ENCODE measurements at places on chromosomes 2 and 18. TPM values are rescaled to one million over a fixed set of nuclear protein-coding genes. Genes with fewer than 3 reads are reported as not detected.

Gene EFR3B
- total RNA-seq: 6.1 TPM

GRCh38 chr2:46985512-46985911 is 69.9 kb upstream of the MCFD2 start:
- no peak for DNase-seq

DNA sequence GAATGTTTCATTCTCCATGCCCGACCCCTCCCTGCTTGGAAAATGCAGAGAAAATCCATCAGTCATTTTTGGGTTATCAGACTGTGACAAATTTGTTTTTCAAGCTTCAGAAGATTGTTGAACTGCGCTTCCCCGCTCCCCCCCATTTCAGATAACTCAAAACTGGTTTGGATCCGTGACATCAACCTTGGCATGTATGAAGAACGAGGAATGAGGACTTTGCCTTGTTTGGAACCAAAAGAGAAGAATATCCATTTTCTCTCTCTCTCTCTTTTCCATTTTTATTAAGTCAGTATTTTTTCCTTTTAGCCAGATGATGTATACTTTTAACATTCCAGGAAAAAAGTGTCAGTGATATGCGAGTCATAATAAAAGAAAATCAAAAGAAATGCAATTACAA is 171.6 kb downstream of the BCL2 start:
- peak; percentile 73 for DNase-seq

DNA sequence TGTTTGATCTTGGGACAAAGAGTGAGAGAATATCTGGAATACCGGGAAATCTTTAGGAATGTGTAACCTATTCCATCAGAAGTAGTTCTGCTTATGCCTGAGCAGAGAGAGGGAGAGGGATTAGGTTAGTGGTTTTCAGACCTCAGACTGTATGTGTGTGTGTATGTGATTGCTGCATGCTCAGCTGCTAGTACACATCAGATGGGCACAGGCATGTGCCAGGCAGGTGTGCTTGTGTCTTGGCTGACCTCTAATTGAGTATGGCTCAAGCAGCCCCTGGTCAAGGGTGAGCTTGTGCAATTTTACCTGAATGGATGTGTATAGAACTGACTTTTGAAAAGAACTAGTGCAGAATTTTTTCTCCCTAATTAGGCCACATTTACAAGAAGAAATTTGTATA is 91.2 kb downstream of the INSIG2 start:
- peak; percentile 5 for DNase-seq

DNA sequence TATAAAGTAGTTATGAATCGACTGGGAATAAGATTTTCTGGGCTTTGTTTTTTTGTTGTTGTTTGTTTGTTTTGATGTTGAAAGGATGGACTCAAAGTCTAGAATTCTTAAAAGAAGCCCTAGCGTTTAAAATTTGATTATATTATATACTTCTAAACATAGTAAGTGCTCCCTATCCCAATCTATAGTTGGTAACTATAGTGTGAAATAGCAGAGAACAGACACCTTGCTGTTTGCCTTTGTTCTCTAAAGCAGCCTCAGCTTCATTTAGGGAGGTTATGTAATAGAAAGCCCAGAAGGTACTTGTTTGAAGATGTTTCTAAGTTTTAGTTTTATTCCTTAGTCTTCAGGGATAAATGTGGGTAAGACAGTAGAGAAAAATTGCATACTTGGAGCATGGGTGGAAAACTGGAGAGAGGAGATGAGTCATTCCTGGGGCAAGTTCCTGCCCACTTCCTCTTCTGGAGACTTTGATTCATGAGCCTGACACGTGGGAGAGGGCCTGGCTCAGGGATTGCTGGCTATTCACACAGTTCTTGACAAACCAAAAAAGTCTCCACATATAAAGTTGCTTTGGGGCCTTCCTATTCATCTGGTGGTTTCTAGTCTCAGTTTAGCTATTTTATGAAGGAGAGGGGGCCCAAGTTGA is 131.9 kb downstream of the MYO1B start:
- peak; percentile 40 for DNase-seq

Gene LIPG
- total RNA-seq: 2.9 TPM

DNA sequence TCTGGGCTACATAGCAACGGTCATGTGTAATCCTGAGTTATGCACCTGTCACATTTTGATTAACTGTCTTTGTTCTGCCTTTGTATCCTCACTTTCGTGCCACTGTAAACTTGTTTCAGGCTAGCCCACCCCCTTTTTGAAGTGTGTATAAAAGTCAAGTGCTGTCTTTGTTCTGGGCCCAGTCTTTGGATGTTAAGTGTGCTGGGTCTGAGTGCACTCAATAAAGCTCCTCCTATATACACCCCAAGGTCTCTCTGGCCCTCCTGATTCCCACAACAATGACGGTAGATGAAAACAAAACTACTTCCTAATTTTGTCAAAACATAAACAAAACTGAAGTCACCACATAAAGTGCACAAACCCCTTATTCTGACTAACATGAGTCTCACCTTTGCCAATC is 633.4 kb downstream of the DSC3 start:
- DNase-seq: no peak

- no peak for DNase-seq
Measured at GRCh38 chr2:1674766-1675397, 69.4 kb downstream of the PXDN start.

Gene C1GALT1C1L
- total RNA-seq: not detected

DNA sequence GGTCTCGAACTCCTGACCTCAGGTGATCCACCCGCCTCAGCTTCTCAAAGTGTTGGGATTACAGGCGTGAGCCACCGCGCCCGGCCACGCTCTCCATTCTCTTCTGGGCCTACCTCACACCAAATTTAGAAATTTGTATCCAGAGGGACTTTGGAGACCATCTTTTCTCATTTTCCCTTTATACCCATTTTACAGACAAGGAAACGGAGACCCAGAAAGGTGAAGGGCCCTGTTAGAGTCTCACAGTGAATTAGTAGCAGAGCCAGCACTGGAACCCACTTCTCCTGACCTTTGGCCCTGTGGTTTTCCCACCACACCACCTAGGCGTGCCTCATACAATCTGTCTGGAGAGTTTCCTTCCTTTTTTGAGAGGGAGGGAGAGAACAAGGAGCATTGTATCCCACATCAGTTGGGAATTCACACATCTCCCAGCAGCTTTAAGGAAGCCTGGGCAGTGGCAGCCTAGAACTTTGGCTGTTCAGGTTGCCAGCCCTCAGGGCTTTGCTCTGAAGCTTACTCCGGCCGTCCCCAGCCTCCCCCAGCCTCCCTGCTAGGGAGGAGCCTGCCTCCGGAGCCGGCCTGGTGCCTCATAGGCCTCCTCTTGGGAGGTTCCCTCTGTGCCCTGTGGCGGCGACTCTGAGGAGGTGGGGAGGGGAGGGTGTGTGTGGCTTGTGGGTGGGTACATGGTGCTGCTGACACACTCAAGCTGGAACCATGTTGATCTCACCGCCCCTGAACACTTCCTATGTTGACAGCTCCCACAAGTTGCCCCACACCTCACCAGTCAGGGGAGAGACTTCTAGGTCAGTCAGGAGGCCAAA is 13.8 kb downstream of the FOSL2 start:
- no peak for DNase-seq

Gene MEIS1
- total RNA-seq: 72.7 TPM

DNA sequence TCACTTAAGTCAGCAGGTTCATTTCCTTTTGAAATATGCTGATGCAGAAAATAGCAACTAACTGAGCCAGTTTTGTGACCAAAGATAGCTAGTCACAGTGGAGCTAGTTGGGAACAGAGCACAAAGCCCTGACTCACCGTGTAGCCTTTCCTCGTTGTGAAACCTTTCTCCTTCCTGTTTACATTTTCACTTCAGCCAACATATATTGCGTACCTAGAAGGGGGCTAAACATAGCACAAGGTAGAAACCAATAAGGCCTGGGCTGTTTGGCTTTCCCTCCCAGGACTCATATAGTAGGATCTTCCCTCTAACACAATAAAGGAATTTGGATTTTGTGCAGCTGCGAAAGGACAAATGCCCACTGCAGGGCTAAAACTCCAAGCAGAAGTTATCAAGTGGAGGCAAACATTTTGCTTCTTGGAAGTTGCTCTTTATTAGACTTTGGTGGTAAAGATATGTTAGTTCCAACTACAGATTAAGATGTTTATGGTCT is 24.5 kb upstream of the LPIN2 start:
- no peak for DNase-seq

Gene DNER
- total RNA-seq: 1.3 TPM

Gene SERTAD2
- total RNA-seq: 15.6 TPM

Gene APCDD1
- 31.2 TPM for total RNA-seq

DNA sequence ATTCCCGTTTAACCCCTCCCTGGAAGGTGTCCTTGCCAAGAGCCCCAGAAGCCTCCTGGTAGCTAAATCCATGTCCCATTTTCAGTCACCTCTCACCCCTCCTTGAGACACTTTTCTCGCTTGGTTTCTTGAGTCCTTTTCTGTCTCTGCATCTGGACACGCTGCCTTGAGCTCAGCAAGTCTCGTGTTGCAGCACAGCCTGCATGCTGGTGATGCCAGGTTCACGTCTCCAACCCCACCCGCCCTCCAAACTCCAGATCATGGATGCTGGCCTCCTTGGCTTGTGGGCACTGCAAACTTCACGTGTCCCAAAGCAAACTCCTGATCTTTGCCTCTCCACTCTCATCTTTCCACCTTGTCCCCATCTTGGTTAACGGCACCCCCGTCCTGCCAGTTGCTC is 39.3 kb downstream of the CENPO start:
- DNase-seq: peak; percentile 54

Gene HDLBP
- total RNA-seq: 509 TPM

DNA sequence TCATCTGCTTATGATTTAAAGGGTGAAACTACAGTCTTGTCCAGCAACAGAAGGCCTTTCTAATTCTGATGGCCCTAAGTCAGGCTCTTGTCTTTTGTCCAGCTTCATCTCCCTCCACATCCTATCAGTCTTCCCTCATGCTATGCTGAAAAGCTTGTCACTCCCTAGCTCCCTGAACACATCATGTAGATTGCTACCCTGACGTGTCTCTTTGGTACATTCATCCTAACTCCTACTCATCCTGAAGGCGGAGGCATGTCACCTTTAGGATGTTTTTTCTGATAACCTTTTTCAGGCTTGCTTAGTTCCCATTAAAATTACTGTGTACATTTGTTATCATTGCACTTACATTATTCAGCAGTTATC is 78.4 kb upstream of the ARL5A start:
- DNase-seq: no peak
